ENCODE measurements at places on chromosomes 5 and 9. TPM values are rescaled to one million over a fixed set of nuclear protein-coding genes. Genes with fewer than 3 reads are reported as not detected.
A peak's percentile ranks its signal among the peaks of the same experiment; 100 is the strongest.

The BARHL1 gene
- total RNA-seq, result not detected

The MCC gene
- total RNA-seq, result 37.6 TPM

The C9orf50 gene
- not detected for total RNA-seq

The FBXW2 gene
- total RNA-seq, result 34.7 TPM

The ALDH1A1 gene
- total RNA-seq, result 3.3 TPM

The MEGF10 gene
- 0.12 TPM for total RNA-seq

The IL33 gene
- 30.9 TPM for total RNA-seq

- ATAC-seq, result no peak
Observed at GRCh38 chr5:135092476-135092875, 58.4 kb upstream of the PITX1 start.

- ATAC-seq, result no peak
Observed at GRCh38 chr5:17317473-17317872, 100.0 kb downstream of the BASP1 start.

GRCh38 chr9:87644659-87645058 lies 81.3 kb upstream of the CTSL start:
- no peak for ATAC-seq

GRCh38 chr9:128259156-128259555 lies 16.7 kb downstream of the GOLGA2 start:
- ATAC-seq, result no peak

GRCh38 chr5:143938230-143938629 lies 126.3 kb downstream of the HMHB1 start:
- no peak for ATAC-seq

GRCh38 chr5:1546556-1546955 lies 22.8 kb upstream of the LPCAT1 start:
- ATAC-seq, result no peak

DNA sequence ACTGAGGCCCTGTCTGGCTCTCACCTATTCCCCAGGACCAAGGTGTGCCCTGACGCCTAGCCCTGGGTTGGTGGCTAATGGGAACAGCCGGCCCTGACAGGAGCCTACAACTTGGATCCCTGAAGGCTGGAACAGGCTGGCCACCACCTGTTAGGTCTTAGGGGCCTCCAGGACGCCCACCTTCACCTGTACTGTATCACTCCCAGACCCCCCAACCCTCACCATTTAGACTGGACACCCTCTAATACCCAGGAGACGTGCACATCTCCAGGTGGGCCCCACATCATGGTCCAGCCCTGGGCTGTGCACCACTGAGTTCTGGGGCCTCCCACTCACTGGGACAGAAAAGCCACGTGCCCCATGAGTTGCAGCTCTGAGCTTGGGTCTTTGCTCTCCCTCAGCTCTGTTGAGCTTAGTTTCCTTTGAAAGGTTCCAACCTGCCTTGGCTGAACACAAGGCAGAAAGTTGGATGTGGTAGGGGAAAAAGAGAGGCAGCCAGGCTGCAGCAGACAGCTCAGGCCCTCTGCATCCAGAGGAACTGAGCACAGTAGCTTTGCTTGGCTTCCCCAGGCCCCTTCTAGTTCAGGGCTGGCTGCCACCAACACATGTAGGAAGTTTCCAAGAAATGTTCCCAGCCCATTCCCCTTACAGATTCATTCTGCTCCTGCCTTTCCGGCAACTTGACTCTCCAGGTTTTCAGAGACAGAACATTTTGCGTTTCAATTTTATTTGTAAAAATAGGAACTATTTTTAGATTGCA lies 116.8 kb upstream of the TBC1D2 start:
- no peak for ATAC-seq

DNA sequence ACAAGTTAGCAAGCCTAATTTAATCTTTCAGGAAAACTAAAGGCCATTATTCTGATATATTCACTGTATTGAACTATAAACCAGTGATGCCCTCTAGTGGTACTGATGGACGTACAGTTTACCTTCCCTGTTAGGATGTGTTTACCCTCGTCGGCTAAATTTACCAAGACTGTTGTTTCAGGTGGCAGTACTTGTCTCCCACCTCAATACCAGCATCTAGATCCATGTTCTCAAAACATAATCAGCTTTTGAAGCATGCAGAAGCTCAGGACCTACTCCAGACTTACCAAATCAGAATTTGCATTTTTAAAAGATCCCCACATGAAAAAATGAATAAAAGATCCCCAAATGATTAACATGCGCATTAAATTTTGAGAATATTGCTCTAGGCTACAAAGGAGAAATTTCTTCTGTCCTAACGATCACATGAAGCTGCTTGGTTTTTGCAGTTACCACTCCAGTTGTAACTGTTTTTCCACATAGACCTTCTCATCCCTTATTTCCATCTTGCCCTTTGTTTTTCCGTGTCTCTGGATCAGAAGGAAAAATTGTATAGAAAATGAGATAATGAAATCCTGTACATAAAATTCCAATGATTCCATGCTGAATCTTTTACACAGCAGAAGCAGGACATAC lies 3.2 kb upstream of the BAAT start:
- ATAC-seq, result peak; percentile 55

DNA sequence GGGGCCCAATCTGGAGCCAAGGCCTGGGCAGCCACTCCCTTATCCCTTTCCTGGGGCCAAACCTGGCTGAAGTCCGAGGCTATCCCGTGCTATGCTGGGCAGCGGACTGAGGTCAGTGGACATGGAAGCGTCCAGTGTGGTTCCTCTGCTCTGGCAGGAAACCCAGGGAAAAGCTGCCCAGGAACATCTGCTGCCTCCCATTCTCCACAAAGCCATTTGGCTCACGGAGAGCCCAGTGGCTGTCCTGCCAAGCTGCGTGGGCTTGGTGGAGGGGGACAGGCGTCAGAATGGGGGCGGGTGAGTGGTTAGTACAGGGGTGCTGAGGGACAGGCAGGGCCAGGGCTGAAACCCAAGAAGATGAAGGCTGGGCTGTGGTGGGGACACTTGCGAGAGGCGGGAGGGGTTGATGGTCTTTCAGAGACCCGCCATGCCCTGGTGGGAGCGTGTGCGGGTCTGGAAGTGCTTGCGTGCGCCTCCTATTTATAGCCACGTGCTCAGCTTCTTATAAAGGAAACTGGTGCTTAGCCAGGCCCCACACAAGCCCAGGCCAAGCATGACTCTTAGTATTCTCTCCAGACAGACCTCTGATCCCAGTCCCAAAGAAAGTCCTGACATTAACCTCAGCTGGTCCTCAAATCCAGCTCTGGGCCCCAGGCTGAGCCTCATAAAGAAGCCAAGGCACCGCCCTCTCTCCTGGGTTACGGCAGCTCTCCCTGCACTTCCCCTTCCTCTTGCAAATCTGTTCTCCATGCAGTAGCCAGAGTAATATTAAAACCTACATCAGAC lies 9.4 kb upstream of the SLC6A7 start:
- no peak for ATAC-seq

- ATAC-seq, result no peak
Observed at GRCh38 chr9:13100914-13101572, 178.4 kb downstream of the MPDZ start.

DNA sequence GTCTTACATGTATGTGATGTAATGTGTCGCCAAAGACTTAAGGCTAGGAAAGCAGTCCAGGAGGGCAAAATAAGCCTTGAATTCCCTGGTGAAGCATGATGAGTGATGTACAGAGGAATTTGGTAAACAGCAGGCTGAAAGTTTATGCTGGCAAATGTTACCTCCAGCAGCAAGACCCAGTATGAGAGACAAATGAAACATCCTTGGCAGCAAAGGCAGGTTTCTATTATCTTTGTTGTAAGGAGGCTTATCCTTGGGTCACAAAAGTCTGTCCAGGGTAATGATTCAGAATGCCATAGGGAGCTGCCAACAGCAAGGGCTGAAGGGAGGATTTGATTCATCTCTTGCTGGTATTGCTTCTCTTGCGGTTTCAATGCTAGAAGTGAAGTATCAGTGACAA lies 75.9 kb upstream of the HTR4 start:
- no peak for ATAC-seq

- peak; percentile 42 for ATAC-seq
Observed at GRCh38 chr9:113620377-113621161, 157.0 kb downstream of the RGS3 start.

- ATAC-seq, result peak; percentile 89
Observed at GRCh38 chr9:33452828-33453271, 5.5 kb upstream of the AQP3 start.

DNA sequence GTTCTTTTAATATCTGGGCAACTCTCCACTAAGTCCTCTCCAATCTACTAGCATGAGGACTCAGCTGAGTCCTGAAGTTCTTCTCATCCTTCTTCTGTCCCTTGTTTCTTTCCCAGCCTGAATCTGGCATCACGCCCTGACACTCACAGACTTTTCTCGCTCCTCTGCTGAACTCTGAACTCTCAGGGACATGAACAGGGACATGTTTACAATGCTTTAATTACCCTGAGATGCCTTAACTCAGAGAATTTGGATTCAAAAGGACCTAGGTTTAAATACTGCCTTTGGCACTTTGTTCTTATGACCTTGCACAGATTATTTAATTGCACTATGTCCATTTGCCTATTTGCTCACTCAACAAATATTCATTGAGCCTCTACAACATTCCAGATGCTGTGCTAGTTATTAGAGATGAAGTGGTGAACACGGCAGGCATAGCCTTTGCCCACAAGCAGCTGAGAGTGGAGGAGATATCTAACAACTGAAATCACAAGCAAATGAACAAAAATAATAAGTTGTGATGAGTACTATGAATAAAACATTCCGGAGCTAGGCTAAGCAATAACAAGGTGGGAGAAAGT lies 106.0 kb downstream of the ADRB2 start:
- ATAC-seq, result no peak

GRCh38 chr5:180652771-180653170 lies 3.4 kb upstream of the FLT4 start:
- no peak for ATAC-seq

- ATAC-seq, result no peak
Observed at GRCh38 chr9:18331310-18331684, 142.7 kb upstream of the ADAMTSL1 start.

DNA sequence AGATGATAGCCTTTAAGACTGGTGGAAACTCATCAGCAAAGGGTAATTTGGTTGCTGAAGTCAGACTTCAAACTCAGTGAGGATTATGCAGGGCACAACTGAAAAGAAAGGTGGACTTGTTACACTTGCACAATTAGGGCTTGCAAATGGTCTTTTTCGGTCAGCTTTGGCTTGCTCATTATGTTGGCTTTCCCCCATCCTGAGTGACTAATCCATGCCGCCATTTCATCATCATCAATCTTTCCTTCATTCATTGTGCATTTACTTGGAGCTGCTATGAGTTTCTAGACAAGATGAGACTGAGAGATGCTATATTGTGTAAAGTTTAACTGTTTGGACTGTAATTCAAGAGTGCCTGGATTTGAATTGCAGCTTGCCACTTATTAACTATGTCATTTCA lies 134.8 kb upstream of the PPP1R2B start:
- no peak for ATAC-seq

DNA sequence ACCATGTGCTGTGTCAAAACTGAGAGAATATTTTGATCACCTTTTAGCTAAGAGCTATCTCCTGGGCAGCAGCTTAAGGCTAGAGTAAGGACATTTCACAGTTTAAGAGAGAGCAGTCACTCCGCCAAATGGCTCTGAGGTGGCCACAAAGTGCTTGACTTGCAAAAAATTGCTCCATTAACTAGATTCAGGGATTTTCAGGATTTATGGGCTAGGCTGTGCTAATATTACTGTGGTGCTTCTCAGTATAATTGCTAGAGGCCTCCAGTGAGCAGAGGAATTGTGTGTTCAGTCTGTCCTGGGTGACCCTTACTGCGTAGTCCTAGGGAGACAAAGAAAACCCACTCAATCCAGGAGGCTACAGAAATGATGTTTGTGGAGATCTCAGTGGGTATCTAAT lies 65.2 kb downstream of the PALM2AKAP2 start:
- no peak for ATAC-seq

All from esophagus mucosa (tissue), 1 donor.